Cardiac muscle cell (in vitro differentiated cells and primary cell): ENCODE measurements at places on chromosomes 7 and 10. TPM values are rescaled to one million over a fixed set of nuclear protein-coding genes. Genes with fewer than 3 reads are reported as not detected.

Gene DOCK4
- 10.6 and 11.4 TPM in 2 replicates for total RNA-seq

Gene PLAC9
- not detected in 2 replicates for total RNA-seq

Gene GRM3
- total RNA-seq, result not detected in 2 replicates

Gene BAMBI
- total RNA-seq, result 651 and 1,010 TPM in 2 replicates

Gene SYT15B
- total RNA-seq, result 0.04 TPM in 1 of 2 replicates, not detected in the other

DNA sequence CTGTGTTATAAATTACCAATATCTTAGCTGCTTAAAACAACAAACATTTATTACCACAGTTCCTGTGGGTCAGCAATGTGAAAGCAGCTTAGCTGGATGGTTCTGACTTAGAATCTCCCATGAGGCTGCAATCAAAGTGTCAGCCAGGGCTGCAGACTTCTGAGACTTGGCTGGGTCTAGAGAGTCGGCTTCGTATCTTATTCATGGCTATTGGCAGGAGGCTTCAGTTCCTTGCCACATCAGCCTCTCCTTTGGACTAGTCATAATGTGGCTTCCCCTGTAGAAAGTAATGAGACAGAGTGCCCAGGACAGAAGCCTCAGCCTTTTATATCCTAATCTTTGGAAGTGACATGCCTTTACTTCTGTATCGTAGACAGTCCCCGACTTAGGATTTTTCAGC is 27.3 kb downstream of the RALA start:
- peak; percentile 76 for DNase-seq

DNA sequence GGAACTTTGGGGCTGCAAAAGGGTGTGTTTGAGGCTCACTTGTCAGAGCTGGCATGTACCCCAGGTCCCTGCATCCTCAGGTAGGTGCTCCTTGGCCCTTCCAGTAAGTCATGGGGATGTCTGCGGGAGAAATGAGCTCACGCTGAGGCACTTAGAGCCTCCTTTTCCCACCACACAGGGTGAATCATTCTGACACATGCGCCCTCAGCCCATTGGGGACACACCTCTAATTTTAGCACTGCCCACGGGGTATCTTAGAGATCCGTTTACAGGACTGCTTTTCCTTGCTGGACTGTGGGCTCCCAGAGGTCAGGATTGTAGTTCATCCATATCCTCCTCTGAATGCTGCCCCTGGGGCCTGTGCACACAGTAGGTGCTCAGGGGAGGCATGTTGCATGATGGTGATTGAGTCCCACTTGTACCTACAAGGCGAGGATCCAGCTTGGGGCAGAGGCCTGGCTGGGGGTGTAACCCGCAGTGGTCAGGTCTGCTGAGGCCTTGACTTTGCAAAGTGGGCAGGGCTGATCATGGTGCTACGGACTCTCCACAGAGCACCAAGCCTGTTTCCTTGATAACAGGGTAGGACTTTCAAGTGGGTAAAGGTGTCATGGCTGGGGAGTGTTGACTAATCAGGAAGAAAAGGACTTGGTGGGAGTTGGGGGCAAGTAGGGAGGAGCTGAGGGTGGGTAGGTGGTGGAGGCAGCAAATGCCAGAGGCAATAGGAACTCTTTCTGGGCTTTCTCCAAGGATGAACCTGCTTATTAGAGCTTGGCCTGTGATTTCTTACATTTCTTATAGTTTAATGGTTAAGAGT is 5.8 kb downstream of the TSPAN15 start:
- DNase-seq, result no peak

- DNase-seq, result no peak
Observed at GRCh38 chr10:102682416-102682815, 31.8 kb downstream of the ARL3 start.

DNA sequence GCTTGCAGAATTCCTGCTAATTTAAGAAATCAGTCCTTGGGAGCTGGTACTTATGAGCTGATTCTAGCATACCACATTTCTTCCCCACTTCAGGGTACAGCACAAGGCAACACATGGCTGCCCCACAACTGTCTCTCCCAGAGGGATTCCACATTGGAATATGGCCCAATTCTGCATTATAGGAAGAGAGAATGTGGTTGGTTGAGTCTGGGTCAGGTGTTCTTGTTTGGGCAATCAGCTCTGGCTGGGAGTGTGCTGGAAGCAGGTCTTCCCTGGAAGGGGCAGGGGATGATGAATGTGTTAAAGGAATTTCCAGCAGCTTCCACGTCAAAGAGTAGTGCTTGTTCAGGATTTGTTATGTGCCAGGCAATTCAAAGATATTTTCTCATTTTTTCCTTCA is 95.7 kb downstream of the BUB3 start:
- DNase-seq, result peak; percentile 53

GRCh38 chr10:50937230-50937907 is 51.9 kb upstream of the A1CF start:
- DNase-seq, result peak; percentile 68

GRCh38 chr10:69681436-69681835 is 51.4 kb downstream of the FAM241B start:
- no peak for DNase-seq

DNA sequence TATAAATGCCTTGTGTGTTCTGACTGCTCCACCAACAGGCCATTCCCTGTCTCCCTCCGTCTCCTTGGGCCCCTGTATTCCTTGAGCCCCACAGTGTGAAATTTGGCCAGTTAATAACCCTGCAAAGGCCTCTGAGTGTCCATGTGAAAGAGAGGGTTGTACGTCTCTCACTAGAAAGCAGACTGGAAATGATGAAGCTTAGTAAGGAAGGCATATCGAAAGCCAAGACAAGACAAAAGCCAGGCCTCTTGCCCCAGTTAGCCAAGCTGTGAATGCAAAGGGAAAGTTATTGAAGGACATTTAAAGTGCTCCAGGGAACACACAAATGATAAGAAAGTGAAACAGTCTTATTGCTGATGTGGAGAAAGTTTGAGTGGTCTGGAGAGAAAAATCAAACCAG is 680.2 kb downstream of the SDK1 start:
- no peak for DNase-seq

- DNase-seq, result no peak
Observed at GRCh38 chr7:33425395-33425794, 296.0 kb downstream of the BBS9 start.
